ENCODE measurements at places on chromosomes 3 and 15. TPM values are rescaled to one million over a fixed set of nuclear protein-coding genes. Genes with fewer than 3 reads are reported as not detected.

DNA sequence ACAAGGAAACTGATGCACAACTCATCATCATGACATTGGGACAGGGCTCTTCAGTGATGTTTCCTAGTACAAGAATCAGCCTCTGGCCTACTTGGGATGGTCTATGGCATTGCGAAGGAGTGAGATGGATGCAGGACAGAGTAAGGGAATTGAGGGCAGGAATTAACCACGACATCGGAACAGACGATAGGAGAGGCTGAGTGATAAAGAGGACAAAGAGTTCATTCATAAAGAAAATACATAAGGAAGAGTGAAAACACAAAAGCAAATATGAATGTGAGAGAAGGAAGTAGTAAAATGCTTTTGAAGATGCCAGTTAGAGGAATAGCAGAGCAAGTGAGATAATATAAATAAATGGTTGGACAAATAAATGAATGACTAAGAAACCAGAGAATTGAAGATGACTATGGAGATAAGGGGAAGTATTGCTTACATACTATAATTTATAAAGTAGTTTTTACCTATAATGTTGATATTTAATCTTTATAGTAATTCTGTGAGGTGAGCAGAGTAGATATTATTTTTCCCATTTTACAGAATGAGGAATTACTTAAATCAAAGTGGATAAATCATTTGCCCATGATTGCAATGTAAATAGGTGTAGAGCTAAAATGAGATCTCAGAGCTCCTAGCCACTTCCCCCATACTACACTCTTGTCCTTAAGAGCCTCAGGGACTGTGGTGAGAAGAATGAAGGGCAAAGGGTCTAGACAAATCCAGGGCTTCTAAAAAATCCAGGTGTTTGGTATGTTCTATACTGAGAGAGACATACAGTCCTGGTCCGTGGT, 203.3 kb downstream of the DTWD1 start:
- DNase-seq = no peak

DNA sequence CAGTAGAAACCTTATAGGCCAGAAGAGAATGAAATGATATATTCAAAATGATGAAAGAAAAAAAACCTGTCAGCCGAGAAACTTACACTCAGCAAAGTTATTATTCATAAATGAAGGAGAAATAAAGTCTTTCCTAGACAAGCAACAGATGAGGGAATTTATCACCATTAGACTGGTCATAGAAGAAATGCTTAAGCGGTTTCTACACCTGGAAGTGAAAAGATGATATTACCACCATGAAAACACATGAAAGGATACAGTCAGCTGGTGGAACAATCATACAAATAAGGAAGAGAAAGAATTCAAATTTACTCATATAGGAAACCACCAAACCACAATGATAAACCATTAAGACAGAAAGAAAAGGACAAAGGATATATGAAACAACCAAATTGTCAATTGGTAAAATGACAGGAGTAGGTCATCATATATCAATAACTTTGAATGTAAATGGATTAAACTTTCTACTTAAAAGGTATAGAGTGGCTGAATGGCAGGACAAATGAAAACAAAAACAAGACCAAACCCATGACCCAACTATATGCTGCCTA, 29.9 kb upstream of the PRR23C start:
- no peak for DNase-seq

DNA sequence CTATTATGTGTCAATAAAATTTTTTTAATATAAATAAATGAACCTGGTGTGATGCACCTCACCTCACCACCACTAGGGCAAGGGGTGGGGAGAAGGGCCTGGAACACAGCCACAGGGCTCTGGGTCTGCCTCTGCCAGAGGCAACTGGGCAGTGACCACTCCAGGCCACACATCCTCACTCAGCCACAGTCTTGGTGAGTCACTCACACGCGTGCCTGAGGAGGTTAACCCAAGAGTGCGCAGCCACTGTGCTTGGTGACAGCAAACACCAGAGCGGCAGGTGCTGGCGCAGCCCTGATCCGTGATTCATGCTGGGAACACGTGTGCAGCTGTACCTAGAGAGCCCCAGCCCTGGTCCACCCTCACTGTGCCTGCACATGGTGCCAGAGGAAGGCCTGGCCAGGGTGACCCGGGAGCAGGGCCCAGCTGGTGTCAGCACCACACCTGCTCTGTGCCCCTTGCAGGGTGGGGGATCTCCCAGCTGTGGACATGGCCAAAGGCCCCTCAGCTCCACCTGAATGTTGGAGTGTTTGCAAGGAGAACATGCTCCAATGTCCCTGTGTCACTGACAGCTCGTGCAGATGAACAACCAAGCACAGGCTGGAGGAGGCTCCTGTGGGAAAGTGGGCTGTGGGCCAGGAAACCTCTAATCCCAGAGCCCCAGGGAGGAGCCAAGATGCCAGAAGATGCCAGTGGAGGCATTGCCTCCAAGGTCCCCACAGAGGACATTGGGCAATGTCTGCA, 2.1 kb downstream of the SLC41A3 start:
- DNase-seq = no peak

DNA sequence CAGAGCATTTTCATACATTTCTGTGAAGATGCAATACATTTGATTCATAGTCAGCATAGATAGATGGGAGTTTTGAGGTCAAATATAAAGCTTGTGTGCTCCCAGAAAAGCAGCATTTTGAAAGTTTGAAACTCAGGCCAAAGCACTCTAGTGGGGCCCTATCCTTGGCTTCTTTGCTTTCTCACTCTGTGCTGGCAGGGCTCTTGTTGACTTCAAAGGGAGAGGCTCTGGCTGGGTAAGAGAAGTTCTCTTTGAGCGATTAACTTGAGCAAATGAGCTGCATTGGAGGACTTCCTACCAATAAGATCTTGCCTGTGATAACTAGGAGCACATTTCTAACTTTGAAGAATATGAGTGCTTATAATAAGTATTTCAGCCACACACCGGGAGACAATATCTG, 214.0 kb upstream of the RARB start:
- no peak for DNase-seq

DNA sequence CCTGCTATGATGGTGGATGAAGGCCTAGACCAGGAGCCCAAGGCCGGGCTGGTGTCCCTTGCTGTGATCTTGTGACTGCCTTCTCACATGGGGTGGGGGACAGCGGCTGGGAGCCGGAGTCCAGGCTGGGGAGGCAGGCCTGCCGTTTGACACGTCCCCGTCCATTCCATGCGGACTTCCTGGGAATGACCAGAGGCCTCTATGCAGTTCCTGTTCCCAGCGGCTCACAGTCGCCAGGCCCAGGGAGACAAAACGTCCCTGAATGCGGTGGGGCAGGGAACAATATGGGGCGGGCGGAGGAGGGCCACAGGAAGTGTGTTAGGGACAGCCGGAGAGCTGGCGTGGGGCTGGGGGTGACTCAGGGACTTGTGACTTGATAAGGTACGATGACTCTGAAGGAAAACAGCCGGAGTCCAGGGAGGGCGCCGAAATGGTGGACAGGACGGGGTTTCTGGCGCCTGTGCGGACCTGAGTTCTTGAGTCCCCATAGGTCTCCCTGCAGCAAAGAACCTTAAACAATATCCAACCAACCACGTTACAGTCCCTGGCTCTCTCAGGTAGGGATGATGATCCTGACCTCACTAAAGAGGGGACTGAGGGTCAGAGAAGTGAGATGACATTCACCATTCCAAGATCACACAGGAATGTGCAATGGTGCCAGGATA, 40.5 kb upstream of the SMAD6 start:
- DNase-seq = no peak

DNA sequence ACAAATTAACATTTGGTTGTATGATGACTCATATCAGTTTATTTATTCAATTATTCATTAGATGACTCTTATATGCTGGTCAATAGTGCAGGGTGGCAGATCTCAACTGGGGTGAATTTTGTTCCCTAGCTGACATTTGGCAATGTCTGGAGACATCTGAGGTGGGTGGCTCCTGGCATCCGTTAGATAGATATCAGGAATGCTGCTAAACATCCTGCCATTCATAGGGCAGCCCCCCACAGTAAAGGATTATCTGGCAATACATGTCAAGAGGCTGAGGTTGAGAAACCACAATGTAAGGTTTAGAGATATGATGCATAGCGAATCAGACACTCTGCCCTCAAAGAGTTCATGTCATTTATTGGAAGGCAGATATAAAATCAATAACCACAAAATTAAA, 719.9 kb downstream of the CADM2 start:
- DNase-seq = no peak

DNA sequence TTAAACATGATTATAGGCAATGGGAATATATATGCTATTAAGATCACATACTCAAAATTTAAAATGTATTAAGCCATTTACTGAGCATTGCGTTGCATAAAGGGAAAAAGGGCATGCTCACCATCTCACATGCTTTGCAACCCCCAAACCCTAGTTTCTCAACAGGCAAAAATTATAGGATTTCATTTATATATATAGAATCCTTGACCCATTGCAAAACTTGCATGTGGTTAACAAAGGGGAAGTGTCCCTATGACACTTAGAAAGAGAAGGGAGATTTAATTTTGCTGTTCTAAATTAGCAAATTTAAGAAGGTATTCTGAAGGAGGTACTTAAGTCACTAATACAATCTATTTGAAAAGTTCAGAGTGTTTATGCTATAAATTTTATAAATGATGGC, 837.8 kb downstream of the DIPK2A start:
- no peak for DNase-seq

GRCh38 chr15:75161917-75162414, 39.7 kb upstream of the C15orf39 start:
- no peak for DNase-seq

DNA sequence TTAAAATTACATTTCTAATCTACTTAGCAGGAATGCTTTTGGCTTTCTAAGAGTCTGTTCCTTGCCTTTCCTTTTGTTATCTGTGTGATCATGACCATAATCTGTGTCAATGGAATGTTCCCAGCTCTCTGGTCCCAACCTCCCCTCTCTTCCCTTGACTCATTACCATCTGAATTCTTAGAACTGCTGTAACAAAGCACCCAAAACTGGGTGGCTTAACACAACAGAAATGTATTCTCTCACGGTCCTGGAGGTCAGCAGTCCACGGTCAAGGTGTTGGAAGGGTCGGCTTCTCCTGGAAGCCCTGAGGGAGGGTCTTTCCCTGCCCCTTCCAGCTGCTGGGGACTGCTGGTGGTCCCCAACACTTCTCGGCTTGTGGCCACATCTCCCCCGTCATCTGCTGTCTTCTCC, 81.1 kb downstream of the LRRK1 start:
- DNase-seq = no peak

GRCh38 chr15:50017522-50017921, 101.5 kb downstream of the ATP8B4 start:
- no peak for DNase-seq

DNA sequence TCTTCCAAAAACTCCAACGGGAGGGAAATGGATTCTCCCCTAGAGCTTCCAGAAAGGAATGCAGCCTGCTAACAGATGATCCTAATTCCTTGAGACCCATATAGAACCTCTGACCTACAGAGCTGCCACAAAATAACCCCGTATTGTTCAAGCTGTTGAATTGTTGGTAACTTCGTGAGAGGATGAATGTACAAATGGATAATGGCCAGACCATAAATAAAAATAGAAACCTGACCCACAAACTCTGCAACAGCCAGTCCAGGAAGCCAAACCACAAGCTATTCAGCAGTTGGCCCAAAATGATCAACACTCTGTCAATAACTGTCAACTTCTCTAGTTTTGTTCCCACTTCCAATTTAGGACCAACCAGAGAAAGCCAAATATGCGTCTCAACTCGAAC, 414.0 kb upstream of the ZNF717 start:
- DNase-seq = no peak

Gene APOD
- not detected for total RNA-seq

Gene RCCD1
- 11.1 TPM for total RNA-seq

Gene FES
- 8.1 TPM for total RNA-seq

Gene TGM4
- total RNA-seq = not detected

Gene SLC28A1
- not detected for total RNA-seq

Gene TEX55
- not detected for total RNA-seq

Gene SLC7A14
- total RNA-seq = not detected

Gene CILP
- total RNA-seq = 0.13 TPM

Gene HRG
- not detected for total RNA-seq

Gene RUBCN
- total RNA-seq = 36.9 TPM
